ENCODE measurements at places on chromosomes 11 and 22.

DNA sequence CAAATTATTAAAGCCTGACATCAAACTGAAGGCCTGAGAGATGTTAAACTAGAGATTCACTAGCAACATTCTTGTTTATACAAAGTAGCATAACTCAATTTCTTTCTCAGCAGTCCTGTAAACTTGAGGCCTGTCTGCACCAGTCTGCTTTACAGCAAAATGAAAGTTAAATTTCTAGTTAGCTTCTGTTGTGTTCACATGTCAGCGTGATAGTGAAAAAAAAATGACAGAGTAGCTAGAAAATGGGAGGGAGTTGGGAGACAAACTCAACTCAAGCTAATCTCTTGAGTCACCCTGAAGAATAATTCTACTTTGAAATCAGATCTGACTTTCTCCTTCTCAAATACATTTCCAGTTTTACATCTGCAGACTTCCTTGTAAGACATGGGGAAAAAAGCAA, 6.5 kb downstream of the RBFOX2 start:
- no peak for DNase-seq

DNA sequence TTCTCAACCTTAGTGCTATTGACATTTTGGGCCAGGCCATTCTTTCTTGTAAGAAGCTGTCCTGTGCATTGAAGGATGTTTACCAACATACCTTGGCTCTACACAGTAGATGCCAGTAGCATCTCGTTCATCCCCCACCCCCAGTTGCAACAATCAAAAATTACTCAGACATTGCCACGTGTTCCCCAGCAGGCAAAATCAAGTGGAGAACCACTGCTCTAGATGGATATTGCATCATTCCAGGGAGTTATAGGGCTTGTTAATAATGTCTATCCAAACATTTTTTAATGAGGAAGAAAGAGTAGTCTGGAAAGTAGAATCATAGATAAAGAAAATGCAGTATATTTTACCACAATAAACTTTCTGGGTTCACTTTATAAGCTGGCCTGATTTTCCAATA, 64.1 kb downstream of the PRMT3 start:
- DNase-seq: no peak

DNA sequence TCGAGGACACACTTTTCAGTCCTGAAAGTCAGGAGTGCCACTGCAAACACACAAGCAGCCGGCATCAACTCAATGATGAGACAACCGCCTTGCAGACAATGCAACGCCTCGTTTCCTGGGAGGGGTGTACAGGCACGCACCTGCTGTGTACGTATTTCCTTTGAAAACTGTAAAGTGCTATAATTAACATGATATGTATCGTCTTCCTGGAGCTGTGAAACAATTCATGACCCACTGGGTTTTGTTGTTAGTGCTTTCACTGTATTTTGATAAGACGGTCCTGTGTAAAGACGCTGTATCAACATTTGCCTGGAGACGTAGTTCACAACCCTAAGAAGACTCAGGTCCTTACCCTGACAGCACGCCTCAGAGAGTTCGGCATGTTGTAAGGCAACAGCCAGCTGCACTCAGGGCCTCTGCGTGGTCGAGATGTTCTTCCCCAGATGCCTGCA, 105.7 kb upstream of the ANO1 start:
- peak; percentile 7 for DNase-seq

GRCh38 chr11:15507592-15507991, 392.9 kb downstream of the INSC start:
- no peak for DNase-seq

GRCh38 chr11:76962583-76963416, 71.4 kb upstream of the B3GNT6 start:
- DNase-seq: no peak

DNA sequence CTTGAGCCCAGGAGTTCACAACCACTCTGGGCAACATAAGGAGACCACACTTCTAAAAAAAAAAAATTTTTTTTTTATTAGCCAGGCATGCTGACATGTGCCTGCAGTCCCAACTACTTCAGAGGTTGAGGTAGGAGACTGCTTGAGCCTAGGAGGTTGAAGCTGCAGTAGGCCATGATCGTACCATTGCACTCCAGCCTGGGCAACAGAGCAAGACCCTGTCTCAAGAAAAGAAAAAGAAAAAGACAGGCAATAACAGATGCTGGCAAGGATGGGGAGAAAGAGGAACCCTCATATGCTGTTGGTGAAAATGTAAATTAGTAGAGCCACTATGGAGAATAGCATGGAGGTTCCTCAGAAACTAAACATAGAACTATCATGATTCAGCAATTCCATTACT, 64.8 kb downstream of the PAK1 start:
- DNase-seq: no peak

DNA sequence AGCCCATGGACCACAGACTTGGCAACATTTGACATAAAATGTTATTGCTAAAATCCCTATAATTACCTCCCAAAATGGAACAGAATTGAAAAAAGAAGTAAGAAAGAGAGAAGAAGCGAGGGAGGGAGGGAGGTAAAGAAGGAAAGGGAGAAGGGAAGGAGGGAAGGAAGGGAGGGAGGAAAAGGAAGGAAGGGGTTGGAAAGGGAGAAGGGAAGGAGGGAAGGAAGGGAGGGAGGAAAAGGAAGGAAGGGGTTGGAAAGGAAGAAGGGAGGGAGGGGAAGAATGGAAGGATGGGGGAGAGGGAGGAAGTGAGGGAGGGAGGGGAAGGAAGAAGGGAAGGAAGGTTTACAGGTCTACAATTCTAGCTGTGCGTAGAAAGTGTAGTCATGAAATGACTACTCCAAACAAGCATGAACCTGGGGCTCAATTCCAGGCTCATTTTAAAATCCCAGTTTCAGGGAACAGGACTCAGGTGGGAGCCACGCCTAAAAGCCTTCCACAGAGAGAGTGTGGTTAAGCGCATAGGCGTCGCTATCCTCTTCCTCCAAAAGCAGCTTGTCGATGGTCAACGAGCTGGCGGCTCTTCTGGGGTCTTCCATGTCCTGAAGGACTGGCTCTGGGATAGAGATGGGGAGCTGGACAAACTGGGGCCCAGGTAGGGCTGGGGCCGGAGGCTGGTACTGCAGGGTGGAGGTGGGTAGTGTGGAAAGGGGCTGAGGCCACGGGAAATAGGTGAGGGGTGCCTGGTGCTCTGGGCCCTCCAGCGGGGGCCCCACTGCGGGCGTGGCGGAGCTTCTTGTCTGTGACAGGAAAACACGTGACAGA, 25.1 kb downstream of the POU2AF1 start:
- DNase-seq: no peak

DNA sequence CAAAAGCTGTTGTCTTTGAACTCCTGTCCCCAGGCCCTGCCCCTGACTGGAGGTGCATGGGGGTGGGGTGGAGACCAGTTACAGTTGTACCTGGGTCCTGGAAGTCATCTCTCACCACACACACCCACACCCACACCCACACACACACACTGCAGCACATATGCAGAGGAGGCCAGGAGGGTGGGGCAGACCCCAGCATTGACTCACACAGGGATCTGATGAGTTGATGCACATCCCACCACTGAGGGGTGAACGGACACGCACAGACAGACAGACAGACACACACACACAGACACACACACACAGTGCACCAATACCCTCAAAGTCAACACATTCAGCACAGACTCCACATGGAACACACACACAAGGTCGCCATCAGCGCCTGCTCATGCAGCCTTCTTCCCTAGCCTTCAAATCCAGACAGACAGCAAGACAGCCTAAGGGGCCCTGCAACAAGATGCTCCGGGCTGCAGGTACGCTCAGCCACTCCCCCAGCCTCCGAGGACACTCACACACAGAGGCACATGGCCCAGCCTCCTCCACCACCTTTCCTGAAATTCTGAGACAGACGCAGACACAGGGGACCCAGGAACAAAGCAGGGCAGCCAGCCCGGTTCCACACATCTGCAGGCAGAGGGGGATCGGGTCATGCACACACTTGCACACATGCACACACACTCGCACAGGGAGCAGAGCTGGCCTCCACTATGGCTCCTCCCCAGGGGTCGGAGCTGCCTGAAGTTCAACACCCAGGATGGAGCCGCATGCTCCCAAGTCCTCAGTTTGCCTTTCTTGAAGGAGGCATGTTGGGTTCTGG, 26.5 kb downstream of the SYT7 start:
- DNase-seq: no peak

GRCh38 chr11:46534711-46535110, 59.1 kb downstream of the AMBRA1 start:
- no peak for DNase-seq

GRCh38 chr11:59730896-59731565, 17.4 kb upstream of the OR10V1 start:
- no peak for DNase-seq

GRCh38 chr22:23154461-23154860, 9.2 kb downstream of the RAB36 start:
- DNase-seq: no peak

- no peak for DNase-seq
Measured at GRCh38 chr11:126533560-126533959, 178.1 kb downstream of the ST3GAL4 start.

GRCh38 chr22:27329966-27330645, 471.4 kb downstream of the MN1 start:
- DNase-seq: no peak

DNA sequence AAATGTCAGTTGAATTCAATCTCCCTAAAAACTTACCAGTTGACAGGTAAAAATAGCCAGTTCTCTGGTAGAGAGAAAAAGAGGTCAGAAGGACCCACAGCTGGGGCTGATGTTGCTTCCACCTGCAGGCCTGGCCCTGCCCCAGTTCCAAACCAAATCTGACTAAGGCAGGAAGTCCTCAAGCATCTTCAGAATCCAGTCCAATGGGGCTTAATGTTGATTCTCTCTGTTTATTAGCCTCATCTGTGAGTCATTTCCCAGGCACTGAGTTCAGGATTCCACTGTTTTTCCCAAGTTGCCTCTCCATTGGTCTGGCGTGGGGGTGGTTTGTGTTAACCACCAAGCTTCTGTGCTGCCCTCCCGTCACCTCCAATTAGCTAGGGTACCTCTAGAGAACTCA, 601.8 kb downstream of the INSC start:
- peak; percentile 31 for DNase-seq

DNA sequence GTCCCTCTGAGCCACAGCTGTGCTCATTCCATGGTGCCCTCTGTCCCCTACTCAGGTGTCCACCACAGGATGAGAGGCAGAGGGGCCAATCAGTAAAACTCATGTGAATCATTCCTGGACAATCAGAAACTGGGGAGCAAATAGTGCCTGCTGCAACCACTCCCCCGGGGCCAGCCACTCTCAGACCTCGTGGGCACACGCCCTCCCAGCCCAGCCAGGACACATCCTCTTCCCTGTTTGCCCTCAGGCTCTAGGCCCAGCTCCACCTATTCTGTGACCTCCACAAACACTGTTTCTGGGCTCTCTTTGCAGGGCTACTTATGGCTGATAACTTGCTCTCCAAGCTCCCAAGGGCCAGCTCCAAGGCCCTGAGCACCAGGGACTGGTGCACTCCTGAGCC, 14.0 kb upstream of the KCTD14 start:
- no peak for DNase-seq

- no peak for DNase-seq
Measured at GRCh38 chr11:11035331-11035730, 177.5 kb upstream of the ZBED5 start.

GRCh38 chr11:71130106-71130505, 122.3 kb downstream of the SHANK2 start:
- DNase-seq: no peak

DNA sequence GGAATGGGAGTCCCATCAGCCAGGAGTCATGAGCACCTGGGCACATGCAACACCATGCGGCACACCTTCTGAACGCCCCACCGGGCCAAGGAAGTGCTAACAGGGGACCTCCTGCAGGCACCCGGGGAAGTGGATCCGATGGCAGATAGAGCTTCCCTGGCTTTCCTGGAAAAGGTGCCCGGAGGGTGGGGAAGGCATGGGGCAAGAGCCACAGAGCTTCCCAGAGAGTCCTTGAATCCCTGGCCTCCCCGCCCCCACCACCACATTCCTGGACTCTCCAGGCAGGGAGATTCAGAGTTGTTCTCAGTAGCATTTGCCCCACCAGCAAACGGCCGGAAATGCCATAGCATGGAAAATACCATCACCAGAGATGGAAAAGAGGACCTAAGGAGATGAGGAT, 8.3 kb downstream of the TRIM29 start:
- DNase-seq: no peak

- DNase-seq: peak; percentile 75
Measured at GRCh38 chr11:8871171-8871775, 39.7 kb upstream of the AKIP1 start.

GRCh38 chr11:73539506-73540084, 58.3 kb downstream of the FAM168A start:
- DNase-seq: no peak

DNA sequence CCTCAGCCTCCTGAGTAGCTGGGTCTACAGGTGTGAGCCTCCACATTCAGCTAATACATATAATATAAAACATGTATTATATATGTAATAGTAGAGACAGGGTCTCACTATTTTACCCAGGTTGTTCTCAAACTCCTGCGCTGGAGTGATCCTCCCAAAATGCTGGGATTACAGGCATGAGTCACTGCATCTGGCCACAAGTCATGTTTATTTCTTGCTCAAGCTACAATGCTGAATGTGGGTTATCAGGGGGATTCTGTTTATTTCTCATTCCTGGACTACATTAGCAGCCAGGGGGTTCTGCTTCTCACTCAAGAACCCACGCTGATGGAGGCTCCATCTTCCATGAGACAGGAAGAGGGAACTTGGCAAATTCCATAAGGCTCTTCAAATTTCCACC, 24.8 kb downstream of the FOLR3 start:
- no peak for DNase-seq

GRCh38 chr11:98568013-98568412, 452.7 kb upstream of the CNTN5 start:
- DNase-seq: no peak

GRCh38 chr22:45072322-45072903, 62.6 kb upstream of the PHF21B start:
- DNase-seq: no peak

DNA sequence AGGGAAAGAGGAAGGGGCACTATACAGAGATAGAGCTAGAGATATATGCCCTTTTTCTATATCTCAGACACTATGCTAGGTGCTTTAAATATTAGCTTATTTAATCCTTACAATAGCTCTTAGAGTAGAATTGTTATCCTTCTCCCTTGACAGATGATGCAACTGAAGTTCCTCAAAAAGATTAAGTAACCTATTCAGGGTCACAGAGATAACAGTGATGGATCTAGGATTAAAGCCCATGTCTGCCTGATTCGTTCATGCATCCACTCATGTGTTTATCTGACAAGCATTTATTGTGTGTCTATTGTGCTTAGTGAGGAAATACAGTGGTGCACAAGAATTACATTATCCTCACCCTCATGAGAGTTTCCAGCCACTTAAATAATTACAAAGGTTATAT, 8.7 kb downstream of the CCDC83 start:
- no peak for DNase-seq

GRCh38 chr11:45523760-45524159, 141.7 kb downstream of the CHST1 start:
- DNase-seq: no peak

DNA sequence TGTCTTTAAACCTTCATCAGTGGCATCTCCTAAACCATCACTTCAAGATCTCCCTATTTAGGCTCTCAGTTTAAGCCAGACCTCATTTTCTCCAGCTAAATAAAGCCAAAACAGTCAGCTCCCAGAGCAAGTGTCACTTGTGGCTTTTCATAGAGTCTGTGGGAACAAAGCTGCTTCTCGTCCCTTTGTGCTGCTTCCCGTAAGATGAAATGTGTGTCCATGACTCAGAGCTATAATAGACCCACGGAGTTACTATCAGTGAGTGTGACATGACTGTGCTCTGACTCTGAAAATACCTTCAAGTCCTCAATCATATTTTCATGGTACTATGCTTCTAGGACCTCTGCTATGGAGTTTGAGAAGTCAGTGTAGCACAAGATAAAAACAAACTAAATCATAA, 57.3 kb upstream of the SLN start:
- no peak for DNase-seq

- DNase-seq: no peak
Measured at GRCh38 chr11:10023212-10023611, 270.8 kb downstream of the SBF2 start.

Measured in left ventricle myocardium superior (tissue), 1 donor.